Activated gamma-delta T cell treated with Interleukin-2 at 50 U/mL for 16 hours (primary cell): ENCODE measurements at places on chromosomes 5 and 9.
A peak's percentile ranks its signal among the peaks of the same experiment; 100 is the strongest.

- DNase-seq: no peak
These were observed 188.7 kb downstream of the FBXL17 start for GRCh38 chr5:108193021-108193795.

GRCh38 chr5:34687269-34688011 lies 31.3 kb downstream of the RAI14 start:
- DNase-seq: no peak

GRCh38 chr5:38466424-38467189 lies 89.8 kb downstream of the LIFR start:
- no peak for DNase-seq

GRCh38 chr5:1430121-1430795 lies 15.0 kb downstream of the SLC6A3 start:
- no peak for DNase-seq

GRCh38 chr9:112642126-112642525 lies 75.8 kb downstream of the INIP start:
- DNase-seq: no peak

- no peak for DNase-seq
These were observed 58.1 kb upstream of the KLF9 start for GRCh38 chr9:70472268-70473249.

GRCh38 chr5:66828548-66829357 lies 232.6 kb downstream of the MAST4 start:
- peak; percentile 38 for DNase-seq

- DNase-seq: no peak
These were observed 5.7 kb downstream of the PDE6A start for GRCh38 chr5:149938791-149939358.

DNA sequence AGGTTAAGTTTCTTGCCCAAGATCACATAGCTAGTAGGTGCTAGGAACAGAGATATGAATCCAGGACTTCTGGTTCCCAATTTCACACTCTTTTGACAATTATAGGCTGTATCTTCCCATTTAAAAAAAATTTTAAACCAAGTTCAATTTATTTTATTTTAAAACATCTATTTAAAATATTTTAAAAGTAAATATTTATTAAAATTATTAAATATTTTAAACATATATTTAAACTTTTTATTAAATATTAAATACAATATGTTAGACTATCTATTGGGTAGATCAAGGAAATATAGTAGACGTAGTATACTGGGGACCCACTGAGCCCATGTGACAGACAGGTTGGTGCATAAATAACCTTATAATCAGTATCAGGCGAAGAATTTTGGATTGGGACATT lies 54.8 kb downstream of the GLRA1 start:
- no peak for DNase-seq

DNA sequence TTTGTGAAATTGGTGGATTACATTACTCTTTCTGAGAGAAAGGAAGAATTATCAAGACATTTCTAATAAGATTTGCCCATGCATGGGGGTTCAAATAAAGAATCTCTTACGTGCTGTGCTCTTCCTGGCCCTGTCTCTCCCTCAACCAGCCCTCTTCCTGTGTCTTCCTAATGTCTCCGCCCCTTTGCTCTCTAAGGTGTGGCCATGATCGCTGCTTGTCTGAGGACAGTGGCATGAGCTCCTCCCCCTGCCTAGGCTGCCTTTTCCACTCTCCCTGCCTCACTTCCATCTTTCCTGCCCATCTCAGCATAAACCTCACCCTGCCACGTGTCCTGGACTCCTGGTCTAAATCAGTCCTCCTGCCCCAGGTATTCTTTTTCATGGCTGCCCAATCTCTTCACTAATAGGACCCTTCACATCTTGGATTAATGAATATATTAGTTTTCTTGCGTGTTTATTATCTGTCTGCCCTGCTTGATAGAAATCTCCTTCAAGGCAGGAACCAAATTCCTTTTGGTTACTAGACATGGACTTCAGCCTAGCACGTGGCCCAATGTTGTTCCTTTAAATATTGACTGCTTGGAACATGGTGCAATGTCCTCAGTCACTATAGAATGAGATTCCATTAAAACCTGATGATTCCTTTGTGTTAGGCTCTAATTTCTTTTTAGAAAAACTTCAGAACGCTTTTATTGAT lies 122.3 kb downstream of the MTRR start:
- no peak for DNase-seq

DNA sequence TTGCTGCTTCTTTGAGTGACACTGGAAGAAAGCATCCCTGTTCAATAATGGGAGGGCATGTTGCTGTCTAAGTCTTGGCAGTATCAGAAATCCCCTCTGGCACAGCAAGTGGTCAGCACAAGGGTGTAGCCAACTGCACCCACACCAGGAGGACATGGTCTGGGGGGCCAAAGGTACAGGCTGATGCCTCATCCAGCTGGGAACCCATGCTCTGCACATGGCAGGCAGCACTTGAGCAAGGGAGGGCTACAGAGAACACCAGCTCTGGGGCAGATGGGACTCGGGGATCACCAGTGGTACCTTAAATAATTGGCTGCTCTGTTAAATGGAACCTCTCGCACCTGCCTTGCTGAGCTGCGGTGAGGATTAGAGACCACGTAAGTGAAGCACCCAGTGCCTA lies 265.2 kb downstream of the SYK start:
- DNase-seq: no peak

DNA sequence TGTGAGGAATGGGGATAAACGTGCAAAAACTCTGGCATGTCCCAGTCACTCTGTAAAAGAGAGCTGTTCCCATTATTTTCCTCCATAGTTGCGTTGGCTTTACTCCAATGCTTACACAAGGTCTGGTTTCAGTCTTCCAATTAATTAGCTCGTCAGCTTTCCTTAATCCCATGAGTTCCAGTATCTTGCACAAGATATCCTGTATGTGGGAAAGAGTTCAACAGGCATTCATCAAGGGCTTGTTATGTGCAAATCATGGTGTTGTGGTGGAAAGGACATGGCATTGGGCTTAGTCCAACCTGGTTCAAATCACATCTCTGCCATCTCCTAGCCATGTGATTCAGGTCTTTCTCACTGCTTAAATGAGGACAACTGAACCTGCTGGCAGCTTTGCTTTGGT lies 77.5 kb upstream of the PANK3 start:
- no peak for DNase-seq

DNA sequence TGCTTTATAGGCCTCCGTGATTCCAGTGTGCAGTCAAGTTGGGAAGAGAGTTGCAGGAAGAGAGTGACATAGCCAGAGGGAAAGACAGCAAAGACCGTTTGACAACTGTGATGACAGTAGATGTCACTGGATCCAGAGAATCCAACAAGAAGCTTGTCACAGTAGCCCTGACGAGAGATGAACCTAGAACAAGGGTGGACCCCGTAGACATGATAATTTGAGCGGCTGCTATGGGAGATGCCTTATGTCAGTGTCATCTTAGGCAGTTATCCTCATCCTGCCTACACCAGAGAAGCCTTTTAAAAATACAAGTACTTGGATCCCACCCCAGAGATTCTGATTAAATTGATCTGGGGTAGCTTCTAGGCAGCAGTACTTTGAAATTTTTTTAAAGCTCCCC lies 125.4 kb downstream of the AOPEP start:
- DNase-seq: no peak

DNA sequence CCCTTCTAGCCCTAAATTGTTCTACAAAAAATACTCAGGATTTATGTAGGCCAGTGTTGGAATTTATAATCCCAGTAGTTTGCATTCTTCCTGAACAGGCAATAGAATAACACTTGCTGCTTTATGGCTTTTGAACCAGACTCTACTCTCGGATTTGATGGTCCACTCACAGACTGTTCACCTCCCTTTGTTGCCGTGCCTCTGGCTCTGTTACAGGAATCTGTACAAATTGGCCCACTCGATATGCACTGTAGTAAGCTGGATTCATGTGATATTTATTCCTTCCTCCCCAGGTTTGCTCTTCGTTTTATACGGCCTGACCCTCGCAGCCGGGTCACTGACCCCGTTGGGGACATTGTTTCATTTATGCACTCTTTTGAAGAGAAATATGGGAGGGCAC lies 43.7 kb downstream of the FAF2 start:
- DNase-seq: no peak

DNA sequence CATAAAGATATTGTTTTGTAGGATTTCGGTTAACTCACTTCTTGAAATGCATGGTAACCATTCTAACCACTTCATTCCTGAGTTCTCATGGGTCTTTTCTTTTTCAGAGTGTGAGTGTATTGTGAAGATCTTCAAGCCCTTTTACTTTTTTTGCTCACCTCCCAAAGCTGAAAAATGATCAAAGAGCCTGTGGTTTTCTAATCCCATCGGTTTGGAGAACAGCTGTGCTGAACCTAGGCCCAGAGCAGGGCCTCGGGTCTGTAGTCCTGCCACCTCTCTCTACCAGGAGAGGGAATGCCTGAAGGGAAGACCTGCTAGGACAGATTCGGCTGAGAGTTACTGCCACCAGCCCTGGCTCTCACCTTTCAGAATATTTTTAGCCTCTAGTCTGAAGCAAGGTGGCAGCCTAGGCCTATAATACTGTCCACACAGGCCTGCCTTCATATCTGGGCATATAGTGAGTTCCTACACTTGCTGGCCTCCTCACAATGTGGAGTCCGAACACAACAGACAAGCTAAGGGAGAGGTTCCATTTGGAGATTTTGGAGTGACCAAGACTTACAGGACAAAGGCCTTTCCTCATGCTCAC lies 13.8 kb downstream of the RGMB start:
- DNase-seq: no peak

DNA sequence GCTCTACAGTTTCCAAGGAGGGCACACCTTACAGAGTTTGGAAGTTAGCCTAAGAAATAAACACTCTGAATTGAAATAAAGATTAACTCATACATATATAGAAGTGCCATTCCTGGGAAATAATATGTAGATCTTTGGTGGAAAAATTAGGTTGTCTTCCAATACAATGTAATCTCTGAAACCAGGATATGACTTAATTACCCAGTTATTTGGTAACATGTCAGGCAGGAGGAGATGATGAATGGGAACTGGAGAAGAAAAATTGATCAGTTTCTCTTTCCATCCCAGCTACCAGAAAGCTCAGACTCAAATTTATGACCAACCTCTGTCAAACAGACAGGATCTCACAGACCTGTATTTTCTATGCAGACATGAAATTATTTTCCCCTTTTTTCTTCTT lies 215.2 kb upstream of the SNX2 start:
- no peak for DNase-seq

GRCh38 chr5:387491-388265 lies 55.3 kb upstream of the EXOC3 start:
- no peak for DNase-seq

DNA sequence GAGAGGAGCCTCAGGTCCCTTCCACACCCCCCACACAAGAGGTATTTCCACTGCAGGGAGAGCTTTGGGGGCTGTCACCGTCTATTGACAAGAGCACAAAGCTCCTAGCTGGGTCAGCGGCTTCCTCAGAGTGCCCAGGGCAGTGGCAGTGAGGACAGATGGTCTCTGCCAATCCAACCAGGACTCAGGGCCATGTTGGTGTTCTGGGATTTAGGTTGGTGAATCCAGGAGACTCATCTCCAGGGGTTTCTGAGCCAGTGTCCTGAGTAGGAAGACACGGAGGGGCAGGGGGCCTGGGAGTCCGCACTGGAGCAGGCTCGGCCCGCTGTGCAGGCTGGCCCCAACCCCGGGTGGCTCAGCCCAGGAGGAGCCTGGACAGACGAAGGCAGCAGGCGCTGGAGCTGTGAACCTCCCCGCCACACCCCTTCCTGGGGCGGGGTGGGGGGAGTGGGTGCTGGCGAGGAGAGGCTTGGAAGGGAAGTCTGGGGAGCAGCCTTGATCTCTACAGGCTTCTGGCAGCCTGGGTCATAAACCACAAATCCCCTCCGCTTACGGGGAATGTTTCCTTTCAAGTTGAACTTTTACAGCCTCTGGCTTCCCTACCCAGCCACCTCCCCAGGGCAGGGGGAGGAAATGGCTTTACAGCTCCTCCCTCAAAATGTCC lies 19.6 kb downstream of the CRB2 start:
- DNase-seq: no peak

DNA sequence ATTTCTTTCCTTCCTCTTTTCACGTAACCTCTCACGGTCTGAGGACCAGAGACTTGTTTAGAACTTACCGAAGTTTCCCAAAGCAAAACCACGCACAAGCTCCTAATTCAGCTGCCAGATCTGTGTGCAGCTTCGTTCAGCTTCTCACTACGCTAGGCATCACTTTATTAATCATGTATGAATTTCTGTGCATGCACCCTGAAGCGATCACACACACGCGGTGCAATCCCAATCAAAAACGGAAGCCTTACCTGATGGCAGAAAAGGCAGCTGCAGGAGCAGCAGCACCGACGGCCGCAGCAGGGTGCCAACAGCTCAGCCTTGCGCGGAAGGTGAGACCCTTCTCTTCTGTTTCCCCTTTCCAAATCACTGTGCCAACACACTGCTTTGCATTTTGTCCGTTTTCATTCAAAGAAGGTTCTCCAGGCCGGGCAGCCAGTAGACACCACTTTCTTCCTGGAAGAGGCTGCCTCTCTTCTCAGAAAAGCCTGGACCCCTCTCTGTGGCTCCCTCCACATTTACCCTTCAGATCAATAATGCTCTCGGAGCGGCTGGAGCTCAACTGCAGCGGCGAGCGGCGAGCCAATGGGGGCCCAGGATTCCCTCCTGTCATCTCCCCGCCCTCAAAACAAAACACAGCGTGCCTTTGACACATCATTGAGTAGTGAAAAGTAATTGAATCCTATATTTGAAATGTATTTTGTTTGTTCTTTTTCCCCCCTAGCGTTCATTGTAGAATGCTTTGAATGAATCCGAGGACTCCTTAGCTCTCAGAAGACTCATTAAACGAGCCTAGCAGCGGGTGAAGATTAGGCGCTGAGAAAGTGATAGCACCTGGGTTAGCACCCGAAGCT lies at the start of gene CDH12:
CDH12 (minus strand) TSS at position 538 of the 854 bp plus-strand sequence.
- no peak for DNase-seq

- DNase-seq: no peak
These were observed 44.1 kb upstream of the KCNN2 start for GRCh38 chr5:114317751-114318150.

DNA sequence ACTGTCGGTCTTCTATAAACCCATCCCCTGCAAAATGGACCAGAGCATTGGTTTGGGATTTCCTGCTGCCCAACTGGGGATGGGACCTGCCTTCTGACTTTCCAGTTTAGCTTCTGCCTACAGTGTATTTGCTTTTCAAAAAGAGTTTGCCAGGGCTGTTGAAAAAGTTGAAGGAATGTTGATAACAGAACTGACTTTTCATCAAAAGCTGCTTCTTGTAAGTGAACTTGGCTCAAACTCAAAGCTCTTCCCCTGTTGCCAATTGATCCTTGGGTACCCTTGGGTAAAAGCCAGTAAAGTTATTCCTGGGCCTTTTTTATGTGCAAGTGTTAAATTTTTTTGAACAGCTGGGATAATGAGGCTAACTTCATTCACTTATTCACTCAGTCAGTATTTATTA lies 142.9 kb upstream of the SLC30A5 start:
- DNase-seq: no peak

- DNase-seq: no peak
These were observed 64.0 kb downstream of the OTULIN start for GRCh38 chr5:14728459-14728938.

GRCh38 chr5:89053547-89053946 lies 170.6 kb upstream of the MEF2C start:
- DNase-seq: no peak

- DNase-seq: no peak
These were observed 343.2 kb upstream of the WWC1 start for GRCh38 chr5:167948251-167948650.

- DNase-seq: no peak
These were observed 27.1 kb downstream of the SH3PXD2B start for GRCh38 chr5:172427202-172427601.

GRCh38 chr9:131562032-131562959 lies 17.0 kb downstream of the PRRT1B start:
- no peak for DNase-seq
